Common myeloid progenitor, CD34-positive (primary cell): ENCODE measurements at places on chromosomes 12 and 14.
A peak's percentile ranks its signal among the peaks of the same experiment; 100 is the strongest.

DNA sequence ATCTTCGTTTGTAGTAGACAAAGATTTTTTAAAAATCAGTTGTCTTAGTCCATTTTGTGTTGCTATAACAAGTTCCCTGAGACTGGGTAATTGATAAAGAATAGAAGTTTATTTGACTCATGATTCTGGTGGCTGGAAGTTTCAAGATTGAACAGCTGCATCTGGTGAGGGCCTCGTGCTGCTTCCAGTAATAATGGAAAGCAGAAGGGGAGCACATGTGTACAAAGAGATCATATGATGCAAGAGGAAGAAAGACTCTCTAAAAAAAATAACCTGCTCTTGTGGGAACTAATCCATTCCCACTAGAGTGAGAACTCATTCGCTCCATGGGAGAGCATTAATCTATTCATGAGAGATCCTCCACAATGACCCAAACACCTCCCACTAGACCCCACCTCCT lies 24.8 kb downstream of the MUCL1 start:
- DNase-seq: no peak

GRCh38 chr12:25469861-25470260 lies 83.2 kb downstream of the LMNTD1 start:
- no peak for DNase-seq

DNA sequence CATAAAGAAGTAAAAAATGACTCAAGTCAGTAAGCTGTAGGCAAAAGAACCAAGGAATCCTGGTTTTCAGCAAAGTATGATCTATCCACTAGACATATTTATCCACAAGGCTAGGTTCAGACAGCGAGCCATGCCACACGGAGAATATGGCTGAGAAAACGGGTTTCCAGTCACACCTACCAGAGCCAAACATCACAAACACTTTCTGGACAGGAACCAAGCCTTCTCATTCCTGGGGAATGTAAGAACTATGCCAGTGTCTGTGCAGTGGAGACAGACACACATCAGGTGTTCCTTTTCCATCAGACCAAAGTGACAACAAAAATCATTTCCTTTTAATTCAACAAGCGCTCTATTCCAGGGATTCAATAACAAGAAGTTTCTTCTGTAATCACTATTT lies 41.1 kb downstream of the AREL1 start:
- no peak for DNase-seq

DNA sequence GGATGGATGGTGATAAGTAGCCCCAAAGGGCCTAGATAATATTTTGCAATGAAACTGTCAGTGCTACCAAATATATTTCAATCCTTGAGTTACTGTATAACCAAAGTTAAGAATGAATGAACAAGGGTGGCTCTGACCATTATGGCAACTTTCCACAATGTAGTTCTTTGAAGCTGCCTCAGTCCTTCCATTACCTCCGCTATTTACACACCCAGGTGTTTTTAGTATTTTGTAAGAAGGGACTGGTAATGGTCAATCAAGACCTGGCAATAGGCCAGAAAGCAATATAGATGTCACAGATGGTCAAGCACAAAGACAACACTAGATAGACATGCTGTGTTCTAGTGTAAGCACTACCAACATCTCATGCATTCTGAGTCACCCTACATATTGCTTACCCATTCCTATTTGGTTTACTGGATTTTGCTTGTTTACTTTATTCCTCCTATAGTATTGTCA lies 16.3 kb downstream of the DUSP16 start:
- no peak for DNase-seq

DNA sequence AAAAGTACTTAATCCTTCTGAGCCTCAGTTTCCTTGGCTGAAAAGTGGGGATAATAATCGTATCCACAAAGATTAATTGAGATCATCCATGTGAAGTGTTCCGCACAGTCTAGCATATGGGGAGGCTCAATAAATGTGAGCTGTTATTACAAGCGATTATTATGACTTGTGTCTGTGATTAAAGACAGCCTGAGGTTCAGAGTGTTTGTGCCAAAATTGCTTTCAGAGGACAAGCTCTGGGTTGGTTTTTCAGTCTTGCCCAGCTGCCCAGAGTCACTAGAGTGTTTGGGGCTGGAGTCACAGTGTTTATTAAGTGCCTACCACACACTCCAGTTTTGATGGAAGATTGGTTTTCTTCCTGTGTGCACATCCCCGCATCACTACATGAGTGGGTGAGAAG lies 53.5 kb downstream of the NTF3 start:
- DNase-seq: no peak

- DNase-seq: no peak
Measured at GRCh38 chr12:93145086-93145485, 216.0 kb upstream of the EEA1 start.

DNA sequence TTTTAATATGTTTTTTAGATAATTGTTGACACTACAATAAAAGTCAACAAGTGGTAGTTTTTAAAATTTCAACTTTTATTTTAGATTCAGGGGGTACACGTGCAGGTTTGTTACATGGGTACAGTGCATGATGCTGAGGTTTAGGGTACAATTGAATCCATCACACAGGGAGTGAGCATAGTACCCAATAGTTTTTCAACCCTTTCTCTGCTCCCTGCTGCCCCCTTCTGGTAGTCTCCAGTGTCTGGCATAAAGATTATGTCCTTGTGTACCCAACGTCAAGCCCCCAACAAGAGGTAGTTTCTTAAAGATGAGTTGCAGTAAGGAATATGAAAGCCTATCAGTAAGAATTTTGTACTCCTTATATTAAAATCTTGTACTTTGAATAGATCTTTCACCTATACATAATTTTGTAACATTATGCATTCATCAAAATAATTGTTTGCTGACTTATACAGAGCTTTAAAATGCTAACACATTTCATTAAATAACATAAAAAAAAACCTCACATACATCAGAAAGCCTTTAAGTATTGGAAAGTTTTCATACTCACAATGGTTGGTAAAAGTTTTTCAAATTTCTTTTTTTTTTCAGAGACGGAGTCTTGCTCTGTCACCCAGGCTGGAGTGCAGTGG lies 5.4 kb upstream of the RALGAPA1 start:
- peak; percentile 85 for DNase-seq

DNA sequence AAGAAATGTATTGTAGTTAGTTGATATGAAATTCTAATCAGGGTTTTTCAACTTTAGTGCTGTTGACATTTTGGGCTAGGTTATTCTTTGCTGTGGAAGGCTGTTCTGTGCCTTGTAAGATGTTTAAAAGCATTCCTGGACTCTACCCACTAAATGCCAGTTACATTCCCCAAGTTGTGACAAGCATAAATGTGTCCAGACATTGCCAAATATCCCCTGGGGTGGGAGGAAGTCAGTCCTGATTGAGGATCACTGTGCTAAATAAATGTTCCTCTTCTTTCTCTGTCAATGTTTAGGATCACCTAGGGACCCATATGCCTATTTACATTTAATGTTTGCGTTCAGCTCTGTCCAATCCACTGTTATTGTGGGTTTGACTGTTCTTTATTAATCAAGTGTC lies 268.3 kb downstream of the TMTC2 start:
- no peak for DNase-seq

DNA sequence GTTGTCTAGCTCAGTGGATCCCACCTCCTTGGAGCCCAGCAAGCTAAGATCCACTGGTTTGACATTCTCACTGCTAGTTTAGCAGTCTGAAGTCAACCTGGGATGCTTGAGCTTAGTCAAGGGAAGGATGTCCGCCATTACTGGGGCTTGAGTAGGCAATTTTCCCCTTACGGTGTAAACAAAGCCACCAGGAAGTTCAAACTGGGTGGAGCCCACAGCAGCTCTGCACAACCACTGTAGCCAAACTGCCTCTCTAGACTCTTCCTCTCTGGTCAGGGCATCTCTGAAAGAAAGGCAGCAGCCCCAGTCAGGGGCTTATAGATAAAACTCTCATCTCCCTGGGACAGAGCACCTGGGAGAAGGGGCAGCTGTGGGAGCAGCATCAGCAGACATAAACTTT lies 16.7 kb upstream of the TAS2R43 start:
- DNase-seq: no peak

DNA sequence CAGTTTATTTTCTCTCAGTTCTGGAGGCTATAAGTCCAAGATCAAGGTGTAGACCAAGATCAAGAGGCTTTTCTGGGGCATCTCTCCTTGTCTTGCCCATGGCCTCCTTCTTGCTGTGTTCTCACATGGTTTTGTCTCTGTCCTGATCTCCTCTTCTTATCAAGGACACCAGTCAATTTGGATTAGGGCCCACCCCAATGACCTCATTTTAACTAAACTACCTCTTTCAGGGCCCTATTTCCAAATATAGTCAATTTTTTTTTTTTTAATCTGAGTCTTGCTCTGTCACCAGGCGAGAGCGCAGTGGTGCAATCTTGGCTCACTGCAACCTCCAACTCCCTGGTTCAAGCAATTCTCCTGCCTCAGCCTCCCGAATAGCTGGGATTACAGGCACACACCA lies 50.8 kb downstream of the TSHR start:
- DNase-seq: no peak

- peak; percentile 84 for DNase-seq
Measured at GRCh38 chr12:124898200-124898922, 16.1 kb downstream of the UBC start.

DNA sequence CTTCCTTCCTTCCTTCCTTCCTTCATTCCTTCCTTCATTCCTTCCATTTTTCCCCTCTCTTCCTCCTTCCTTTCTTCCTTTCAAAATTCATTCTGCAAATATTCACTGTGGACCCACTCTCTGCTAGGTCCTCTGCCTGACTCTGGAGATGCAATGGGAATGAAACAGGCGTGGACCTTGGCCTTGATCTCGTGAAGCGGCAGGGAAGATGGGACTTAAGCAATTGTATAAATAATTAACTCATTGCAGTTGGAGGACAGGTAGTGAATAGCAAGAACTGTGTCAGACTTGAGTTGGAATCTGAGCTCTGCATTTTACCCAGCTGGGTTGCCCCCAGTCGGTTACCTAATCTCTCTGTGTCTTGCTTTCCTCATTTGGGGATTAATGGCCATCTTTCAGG lies 230.6 kb upstream of the LHX5 start:
- no peak for DNase-seq

DNA sequence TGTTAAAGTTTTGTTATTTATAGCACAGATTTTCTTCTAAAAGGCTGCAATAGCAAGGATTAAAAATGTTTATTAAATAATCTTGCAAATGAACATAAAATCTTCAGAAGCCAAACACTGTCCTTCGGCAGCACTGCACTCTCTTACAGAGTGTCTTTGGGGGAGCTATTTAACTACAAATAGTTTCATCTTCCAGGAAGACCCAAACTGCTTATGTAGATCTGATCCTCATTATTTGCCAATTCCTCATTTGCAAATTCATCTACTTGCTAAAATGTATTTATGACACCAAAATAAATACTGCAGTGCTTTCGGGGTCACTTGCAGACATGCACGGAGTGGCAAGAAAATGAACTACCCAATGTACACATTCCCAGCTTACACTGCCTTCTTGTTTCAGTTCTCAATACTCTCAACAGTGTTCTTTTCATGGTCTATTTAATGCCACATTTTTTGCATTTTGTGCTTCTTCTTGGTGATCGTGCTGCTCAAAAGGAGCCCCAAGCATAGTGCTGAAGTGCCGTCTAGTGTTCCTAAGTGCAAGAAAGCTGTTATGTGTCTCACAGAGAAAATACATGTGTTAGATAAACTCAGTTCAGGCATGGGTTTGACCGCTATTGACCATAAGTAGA lies 128.1 kb downstream of the PRKD1 start:
- DNase-seq: no peak

DNA sequence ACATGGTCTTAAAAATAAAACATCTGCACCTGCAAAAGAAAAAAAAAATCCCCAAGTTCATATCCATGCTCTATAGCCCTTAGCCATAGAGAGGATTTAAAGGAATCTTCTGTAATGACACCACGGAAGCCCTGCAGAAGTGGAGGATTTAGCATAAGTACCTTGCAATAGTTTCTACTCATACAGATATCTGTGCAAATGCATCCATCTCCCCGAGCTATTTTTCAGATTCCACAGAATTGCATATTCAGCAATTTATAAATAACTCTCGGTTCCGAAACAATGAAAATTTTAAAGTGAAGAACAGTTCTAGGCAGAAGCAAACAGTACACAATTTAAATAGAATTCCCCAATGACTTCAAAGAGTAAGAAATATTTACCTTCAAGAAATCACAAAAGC lies 424 bp downstream of the IGF1 start:
- DNase-seq: no peak

- no peak for DNase-seq
Measured at GRCh38 chr12:65443038-65443437, 164.6 kb downstream of the MSRB3 start.

- DNase-seq: peak; percentile 92
Measured at GRCh38 chr12:124921200-124922031, 7.0 kb upstream of the UBC start.

- no peak for DNase-seq
Measured at GRCh38 chr12:113449839-113450238, 21.8 kb downstream of the LHX5 start.

- DNase-seq: peak; percentile 34
Measured at GRCh38 chr12:122517877-122518276, 8.9 kb downstream of the RSRC2 start.

DNA sequence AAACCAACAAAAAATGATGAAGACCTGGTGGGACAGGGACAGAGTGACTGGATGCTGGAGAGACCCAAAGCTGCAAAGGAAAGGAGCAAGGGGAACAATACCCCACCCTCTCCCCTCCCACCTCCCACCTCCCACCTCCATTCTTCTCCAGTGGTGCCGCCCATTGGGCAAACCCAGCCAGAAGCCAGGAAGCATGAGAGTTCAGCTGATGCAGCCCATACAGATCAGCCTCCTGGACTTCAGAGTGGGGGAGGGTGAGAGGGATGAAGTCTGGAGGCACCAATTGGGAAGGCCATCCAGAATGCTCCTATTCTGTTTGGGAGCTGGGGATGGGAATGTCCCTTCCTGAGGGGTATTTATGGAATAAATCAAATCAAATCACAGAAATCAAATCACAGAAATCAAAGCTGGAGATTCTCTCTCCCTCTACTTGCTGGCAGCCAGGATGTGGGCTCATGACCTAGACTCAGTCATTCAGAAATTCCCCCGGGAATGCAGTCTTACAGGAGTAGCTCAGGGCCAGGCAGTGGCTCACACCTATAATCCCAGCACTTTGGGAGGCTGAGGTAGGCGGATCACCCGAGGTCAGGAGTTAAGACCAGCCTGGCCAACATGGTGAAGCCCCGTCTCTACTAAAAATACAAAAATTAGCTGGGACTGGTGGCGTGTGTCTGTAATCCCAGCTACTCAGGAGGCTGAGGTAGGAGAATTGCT lies 31.1 kb downstream of the IRF2BPL start:
- DNase-seq: no peak

DNA sequence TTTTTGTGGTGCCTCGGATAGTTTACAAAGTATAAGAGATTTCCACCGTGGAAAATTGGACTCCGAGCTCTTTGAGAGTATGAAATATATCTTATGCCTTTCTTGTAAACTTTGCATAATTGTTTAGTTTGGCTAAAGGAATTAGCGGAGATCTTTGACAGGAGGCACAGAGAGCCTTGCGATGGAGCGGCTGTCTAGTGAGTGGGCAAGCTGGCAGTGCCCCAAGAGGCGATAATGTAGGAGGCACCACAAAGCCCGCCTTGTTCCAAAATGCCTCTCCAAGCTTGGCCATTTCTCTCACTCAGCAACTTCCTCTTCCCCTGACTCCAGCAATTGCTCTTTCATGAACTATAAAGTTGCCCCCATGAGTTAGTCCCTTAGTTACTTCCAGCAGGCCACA lies 270.1 kb upstream of the PRICKLE1 start:
- no peak for DNase-seq

GRCh38 chr14:72634691-72635616 lies 258.9 kb downstream of the DPF3 start:
- DNase-seq: no peak

GRCh38 chr14:100800041-100800440 lies 25.9 kb upstream of the MEG3 start:
- no peak for DNase-seq
